ENCODE measurements at places on chromosomes 3 and 15. TPM values are rescaled to one million over a fixed set of nuclear protein-coding genes. Genes with fewer than 3 reads are reported as not detected.

DNA sequence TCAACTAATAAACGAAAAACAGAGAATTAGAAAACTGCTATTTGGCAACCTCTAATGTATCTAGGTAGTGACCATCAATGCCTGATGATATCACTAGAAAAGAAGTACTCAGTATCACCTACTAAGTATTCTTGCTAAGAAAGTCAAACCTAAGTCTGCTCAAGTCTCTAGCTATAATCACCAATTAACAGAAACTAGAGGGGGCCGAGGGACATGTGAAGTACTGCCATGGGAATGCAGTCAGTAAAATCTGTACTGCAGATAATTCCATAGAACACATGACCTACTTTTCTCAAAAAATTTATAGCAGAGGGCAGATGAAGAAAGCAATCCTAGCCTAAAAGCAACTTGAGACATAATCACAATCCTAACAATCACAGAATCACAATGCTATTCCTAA is 51.4 kb downstream of the CPEB1 start:
- DNase-seq = no peak

The CLRN1 gene
- not detected for total RNA-seq

The DZIP1L gene
- total RNA-seq = 7.7 TPM

The CEP63 gene
- 16.8 TPM for total RNA-seq

GRCh38 chr3:171122240-171122639 is 95.7 kb upstream of the SLC2A2 start:
- DNase-seq = no peak

GRCh38 chr3:140128631-140129030 is 193.6 kb downstream of the CLSTN2 start:
- peak; percentile 63 for DNase-seq

GRCh38 chr3:70856414-70857162 is 544.1 kb upstream of the MDFIC2 start:
- DNase-seq = no peak

GRCh38 chr3:8665407-8665896 is 20.9 kb upstream of the SSUH2 start:
- no peak for DNase-seq

DNA sequence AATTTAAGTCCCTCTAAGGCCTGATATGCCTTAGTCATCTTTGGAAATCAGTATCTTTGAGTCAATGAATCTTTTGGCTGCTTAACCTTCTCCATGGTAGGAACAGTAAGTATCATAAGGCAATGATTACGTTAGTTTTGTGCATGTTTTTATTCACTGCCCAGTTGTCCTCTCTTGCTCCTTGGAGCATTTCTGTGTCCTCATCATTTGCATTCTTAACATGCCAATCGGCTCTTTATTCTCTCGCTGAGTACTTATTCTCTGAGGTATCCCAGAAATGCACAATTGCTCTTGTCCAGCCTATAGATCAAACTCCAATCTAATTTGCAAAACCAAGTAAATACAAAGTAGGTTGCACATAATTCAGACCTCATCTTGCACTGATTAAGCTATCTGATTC is 405.0 kb upstream of the IL12A start:
- DNase-seq = no peak

GRCh38 chr3:17359911-17360310 is 382.5 kb downstream of the TBC1D5 start:
- DNase-seq = no peak

DNA sequence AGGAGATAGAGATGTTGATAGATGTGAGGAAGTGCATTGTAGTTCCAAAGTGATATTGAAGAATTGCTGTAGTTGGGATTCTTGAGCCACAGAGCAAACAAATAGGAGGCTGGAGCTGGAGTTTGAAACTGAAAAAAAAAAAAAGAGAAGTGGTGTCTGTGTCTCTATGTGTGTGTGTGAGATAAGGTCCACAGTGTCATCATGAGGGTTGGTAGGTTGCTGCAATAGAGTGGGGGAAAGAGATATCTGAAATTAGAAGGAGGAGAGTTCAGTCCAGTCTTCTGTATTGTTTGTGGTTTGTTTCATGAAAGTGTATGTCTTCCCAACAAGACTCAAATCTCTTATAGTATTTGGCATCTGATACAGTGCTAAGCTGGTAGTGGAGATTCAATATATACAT is 37.3 kb upstream of the CACNA1D start:
- DNase-seq = no peak

GRCh38 chr15:58677426-58677825 is 72.1 kb downstream of the ADAM10 start:
- no peak for DNase-seq

GRCh38 chr3:55169161-55169560 is 241.3 kb upstream of the LRTM1 start:
- DNase-seq = no peak

DNA sequence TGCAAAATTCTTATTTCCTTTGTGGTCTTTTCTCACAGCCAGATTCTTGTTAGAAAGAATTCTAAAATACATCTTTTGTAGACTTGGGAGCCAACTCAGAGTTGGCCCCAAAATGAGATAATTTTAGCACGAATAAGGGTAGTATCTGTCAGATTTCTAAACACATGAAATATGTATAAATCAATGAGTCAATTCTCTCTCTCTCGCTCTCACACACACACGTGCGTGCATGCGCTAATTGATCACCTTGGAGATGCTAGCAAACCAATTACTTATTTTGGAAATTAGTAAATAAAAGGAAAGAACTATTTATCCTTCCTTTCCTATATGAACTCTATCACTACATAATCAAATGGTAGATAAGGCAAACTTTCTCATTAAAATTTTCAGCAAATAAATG is 32.9 kb upstream of the PIK3R4 start:
- DNase-seq = no peak

DNA sequence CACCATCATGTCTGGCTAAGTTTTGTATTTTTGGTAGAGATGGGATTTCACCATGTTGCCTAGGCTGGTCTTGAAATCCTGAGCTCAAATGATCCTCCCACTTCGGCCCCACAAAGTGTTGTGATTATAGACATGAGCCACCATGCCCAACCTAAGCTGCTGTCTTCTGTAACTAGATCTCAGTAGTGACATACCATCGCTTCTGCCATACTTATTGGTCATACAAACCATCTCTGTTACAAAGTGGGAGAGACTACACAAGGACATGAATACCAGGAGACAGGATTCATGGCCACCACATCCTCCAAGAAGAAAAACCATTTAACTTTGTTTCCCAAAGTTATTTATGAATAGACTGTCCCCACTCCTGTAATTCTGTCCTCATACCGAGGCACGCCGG is 81.3 kb downstream of the SMAD6 start:
- no peak for DNase-seq

The ZNF660 gene
- total RNA-seq = 15.5 TPM

DNA sequence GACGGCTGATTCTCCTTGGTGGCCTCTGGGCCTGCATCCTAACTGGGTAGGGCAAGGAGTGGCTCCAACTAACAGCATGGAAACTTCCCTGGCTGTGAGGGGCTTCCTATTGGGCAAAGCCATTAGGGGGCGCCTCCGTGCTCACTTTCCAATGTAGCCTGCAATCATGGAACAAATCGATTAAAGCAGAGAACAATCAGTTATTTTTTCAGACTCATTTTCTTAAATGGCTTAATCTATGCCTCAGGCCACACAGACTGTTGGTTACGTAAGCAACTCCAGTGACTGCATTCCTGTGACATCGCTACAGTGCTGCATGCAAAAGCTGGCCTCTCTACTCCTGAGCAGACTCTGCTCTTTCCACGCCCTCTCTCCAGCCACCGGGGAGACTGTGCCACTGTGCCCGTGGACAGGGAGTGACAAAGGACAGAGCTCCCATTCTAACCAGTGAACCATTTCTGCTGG is 278.9 kb downstream of the KLF13 start:
- DNase-seq = peak; percentile 35

DNA sequence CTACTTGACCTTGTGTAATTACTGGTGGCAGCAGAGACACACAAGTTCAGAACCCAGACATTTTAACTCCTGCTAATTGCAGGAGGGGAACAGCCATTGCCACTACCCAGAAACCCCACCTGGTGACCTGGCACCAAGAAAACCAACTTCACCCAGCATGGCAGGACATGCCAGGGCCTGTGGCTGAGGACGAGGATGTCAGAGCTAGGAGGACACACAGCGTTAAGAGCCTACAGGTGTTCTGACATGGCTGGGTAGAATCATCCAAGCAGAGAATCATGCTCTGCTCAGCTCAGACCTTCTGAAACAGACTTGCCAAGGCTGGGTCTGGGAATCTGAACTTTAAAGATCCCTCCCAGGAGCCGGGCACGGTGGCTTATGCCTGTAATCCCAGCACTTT is 11.7 kb upstream of the SPATA12 start:
- DNase-seq = no peak

DNA sequence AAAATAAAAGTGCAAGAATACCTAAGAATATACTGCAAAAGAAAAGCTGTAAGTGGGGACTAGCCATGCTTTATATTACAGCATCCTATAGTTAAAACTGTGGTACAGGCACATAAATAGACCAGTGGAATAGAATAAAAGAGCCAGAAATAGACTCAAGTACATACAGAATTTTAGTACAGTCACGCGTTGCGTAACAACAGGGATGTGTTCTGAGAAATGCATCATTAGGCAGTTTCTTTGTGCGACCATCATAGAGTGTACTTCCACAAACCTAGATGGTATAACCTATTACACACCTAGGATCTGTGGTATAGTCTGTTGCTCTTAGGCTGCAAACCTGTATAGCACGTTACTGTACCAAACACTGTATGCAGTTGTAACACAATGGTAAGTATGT is 61.8 kb downstream of the PCCB start:
- DNase-seq = no peak

The CASR gene
- not detected for total RNA-seq

The NAA80 gene
- 17.1 TPM for total RNA-seq

- no peak for DNase-seq
These were observed 118.7 kb downstream of the RPL22L1 start for GRCh38 chr3:170751083-170751898.

The GALNT15 gene
- total RNA-seq = 0.08 TPM

GRCh38 chr15:81789403-81789802 is 256.4 kb downstream of the MEX3B start:
- no peak for DNase-seq

The TRIM71 gene
- 74.0 TPM for total RNA-seq

The ALG1L2 gene
- 4.4 TPM for total RNA-seq

GRCh38 chr15:66489179-66489791 is 8.3 kb downstream of the SNAPC5 start:
- no peak for DNase-seq
